ENCODE measurements at places on chromosomes 2 and 18.

DNA sequence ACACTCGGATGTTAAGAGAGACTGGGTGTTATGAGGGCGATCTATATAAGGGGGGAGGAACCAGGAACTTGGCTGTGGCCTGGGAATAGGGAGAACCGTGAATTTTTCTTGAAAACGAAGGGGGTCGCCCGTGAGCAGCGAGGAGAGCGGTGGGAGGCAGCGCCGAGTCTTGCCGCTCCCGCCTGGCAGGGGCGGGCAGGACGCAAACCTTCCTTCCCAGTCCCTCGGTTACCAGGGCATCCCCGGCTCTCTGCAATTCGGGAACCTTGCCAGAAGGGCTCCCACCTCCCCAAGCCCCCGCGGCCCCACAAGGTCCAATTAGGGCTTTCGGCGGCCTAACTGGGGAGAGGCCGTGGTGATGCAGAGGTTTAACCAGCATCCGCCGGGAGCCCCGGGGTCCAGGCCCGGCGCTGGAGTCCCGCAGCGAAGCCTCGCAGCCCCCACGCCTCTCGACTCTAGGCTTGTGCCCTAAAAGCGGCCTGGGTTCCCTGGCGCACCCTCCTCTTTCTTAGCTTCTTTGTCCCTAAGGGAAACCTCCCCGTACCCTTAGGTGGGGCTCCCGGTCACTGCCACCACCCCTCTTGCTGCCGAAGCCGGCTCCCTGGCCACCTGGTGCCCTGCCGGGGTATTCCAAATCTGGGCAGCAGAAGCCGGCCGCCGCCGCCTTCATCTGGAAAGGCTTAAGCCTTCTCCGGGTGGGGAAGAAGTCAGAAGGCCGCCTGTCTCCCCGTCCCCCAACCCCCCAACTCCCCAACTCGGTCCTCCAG lies 680 bp upstream of the FHOD3 start:
- no peak for DNase-seq

DNA sequence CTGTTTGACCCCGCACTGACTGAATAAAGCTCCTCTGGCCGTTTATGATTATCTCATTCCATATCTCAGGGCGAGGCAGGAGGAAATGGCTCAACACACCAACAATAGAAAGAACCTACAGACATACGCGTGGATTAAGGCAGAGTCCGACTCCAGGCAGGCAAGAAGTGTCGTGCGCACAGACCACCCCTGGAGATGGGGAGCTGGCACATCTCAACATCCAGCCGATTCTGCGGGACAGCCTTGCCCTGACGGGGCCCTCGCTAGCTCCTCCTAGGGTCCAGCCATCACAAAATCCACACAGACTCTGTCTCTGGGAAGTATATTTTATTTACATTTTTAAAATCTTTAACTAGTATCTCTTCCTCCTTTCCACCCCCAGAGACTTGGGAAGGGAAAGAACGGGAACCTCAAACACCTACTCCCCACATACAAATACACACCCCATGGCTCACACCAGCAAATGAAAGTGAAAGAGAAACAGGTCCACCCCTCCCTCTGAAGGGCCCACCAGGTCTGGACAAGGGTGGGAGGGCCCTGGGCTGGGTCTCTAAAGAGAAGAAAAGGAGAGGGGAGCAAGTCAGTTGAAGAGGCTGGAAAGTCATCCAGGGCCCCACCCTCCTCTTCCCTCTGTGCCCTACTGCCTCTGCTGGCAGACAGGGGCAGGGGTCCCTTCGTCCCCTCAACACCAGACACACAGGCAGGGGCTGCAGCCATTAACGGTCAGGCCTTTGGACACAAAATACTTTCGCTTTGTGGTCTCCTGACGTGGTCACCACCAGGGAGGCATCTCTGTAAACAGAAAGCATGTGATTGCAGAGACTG lies 3.2 kb downstream of the GPBAR1 start:
- DNase-seq: no peak

DNA sequence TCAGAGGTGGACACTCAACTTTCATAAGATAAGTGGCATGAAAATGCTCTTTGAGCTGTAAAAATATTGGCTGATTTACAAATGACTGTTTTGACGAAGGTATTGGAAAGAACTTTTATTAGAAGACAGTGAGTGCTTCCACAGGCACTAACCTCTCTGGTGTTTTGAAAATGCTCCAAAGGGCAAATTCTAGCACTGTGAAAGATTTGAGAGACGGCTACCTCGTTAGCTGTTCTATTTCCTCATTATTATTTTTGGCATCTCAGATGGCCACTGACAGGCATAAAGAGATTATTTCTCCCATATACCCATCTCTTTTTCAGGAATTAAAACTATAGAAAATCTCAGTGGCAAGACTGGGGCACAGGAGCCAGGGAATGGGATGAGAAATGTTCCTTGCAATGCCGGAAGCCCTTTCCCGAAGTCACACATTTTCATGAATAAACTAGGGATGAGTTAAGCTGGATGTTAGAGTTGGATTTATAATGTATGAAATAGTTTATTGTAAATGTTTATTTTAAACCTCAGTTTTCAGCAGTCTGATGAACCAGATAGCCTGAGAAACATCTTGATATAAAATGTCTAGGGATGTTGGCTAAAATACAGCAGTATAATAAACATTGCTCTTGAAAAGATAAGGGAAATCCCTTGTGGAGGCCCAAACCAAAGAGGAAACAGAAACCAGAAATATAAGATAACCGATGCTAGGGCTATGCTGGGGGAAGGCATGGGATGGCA lies 175.7 kb downstream of the ASB1 start:
- DNase-seq: no peak

DNA sequence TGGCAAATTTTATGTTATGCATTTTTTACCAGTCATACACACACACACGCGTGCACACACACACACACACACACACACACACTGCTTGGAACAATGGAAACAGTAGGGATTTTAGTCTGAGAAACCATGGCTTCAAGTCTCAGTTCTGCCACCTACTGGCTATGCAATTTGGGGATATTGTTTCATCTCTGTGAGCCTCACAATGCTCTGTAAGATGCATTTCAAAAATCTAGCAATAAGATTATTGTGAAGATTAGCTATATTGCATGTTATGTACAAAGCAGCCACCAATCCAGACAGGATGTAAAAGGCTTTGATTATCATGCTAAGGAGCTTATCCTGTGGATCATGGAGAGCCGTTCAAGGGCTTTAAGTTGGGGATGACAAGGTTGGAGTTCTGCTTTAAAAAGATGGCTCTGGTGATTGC lies 401.4 kb downstream of the NBAS start:
- no peak for DNase-seq

- no peak for DNase-seq
Observed at GRCh38 chr2:222637067-222637466, 18.8 kb downstream of the FARSB start.

DNA sequence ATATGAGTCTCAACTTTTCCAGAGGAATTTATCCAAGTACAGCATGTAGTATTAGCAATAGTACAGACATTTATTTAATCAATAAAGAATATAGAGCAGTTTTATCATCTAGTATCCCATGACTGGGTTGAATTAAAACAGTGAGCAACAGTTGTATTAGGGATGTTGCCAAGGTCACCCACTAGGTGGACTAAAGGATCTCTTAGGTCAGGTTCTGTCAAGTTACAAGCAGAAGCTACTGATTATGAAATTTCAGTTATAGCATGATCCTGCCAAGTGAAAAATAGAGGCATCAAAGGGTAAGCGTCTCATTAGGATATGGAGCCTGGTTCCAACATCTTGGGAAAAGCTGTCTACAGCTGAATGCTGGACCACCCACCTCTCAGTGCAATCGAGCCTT lies 52.1 kb upstream of the LAPTM4A start:
- no peak for DNase-seq

GRCh38 chr2:191158747-191159146 lies 8.0 kb upstream of the STAT4 start:
- no peak for DNase-seq
